ENCODE measurements at places on chromosomes 13 and 19.

DNA sequence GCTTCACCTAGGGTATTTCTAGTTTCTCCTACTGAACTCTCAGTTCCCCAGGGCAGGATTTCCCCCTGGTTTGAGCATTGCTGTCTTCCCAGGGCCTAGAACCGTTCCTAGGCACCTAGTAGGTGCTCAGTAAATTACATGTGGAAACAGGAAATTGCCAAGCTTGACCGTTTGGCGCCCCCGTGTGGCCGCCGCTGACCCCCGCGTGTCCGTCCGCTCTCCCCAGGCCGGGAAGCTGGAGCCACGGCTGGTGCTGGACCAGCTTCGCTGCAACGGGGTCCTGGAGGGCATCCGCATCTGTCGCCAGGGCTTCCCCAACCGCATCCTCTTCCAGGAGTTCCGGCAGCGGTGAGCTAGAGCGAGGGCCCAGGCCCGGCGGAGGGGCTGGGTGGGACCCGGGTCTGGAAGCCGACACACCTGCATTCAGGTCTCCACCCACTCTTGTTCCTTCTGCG is 55.5 kb downstream of the MYH14 start:
- DNase-seq, result no peak

- DNase-seq, result no peak
These were observed 223.7 kb downstream of the TBC1D4 start for GRCh38 chr13:75258159-75258782.

DNA sequence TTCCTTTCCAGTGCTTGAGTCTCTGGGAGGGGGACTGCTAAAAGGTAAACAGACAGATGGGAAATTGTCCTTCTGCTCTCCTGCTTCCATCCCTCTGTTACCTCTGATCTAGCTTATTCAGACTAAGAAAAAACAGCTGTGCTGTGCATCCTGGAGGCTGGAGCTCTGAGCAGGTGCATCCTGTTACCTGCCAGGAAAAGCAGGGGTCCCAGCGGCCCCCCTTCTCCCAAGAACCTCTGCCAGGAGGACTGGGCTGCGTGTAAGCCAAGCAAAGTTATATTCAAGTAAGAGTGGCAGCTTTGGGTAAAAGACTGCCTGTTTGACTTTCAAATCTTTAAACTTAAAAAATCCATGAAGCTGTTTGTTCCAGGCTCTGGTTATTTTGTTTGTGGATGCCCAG is 75.1 kb downstream of the C13orf42 start:
- DNase-seq, result no peak

DNA sequence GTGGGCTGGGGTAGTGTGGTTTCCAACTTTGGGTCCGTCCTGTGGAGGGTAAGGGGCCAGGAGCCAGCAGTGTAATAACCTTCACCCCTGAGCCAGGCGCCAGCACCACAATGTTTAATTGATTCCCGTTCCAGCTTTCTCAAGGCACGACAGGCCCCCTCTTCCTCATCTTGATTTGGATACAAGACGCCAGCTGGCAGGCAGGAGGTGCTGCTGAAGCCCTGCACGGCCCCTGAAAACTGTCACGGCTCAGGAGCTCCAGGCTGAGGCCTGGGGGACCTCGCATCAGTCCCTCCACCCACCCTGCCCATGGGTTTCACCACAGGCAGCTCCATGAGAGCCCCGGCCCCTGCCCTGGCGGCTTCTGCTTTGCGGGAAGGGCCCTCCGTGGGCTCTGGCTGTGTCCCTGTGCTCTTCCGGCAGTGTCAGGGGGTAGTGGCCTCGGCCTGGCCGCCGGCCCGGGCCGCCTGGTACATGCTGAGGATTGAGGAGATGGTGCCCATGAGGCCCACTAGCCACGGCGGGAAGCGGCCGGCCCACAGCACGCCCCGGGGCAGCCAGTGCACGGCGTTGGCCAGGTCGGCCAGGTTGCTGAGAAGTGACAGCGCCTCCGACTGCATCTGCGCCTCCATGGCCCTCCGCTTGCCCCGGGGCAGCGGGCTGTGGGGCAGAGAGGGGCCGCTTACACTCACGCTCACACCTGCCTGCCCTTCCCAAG is 11.9 kb downstream of the PEX11G start:
- no peak for DNase-seq

GRCh38 chr19:11321191-11322126 is 18.0 kb downstream of the RAB3D start:
- DNase-seq, result no peak

GRCh38 chr13:111219950-111220349 is 100.5 kb upstream of the TEX29 start:
- no peak for DNase-seq

- peak; percentile 81 for DNase-seq
These were observed 23.1 kb downstream of the LRFN3 start for GRCh38 chr19:35959040-35959967.

DNA sequence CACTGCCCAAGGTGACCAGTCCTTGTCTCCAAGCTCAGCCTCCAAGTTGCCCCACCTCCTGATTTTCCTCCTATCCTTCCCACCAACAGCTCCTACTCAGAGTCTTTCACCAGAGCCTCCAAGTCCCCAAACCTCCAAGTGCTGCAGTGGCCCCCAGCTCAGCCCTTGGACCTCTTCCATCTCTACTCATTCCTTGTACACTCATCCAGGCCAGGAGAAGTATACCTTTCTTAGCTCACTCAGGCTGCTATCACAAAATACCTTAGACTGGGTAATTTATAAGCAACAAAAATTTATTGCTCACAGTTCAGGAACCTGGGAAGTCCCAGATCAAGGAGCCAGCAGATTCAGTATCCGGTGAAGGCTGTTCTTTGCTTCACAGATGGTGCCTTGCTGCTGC is 11.3 kb downstream of the ATP7B start:
- DNase-seq, result no peak

- no peak for DNase-seq
These were observed 14.0 kb downstream of the MOB3A start for GRCh38 chr19:2081873-2082810.

- DNase-seq, result no peak
These were observed 17.2 kb downstream of the ACTN4 start for GRCh38 chr19:38664503-38665211.

GRCh38 chr19:3084943-3085342 is 9.2 kb upstream of the GNA11 start:
- DNase-seq, result no peak

DNA sequence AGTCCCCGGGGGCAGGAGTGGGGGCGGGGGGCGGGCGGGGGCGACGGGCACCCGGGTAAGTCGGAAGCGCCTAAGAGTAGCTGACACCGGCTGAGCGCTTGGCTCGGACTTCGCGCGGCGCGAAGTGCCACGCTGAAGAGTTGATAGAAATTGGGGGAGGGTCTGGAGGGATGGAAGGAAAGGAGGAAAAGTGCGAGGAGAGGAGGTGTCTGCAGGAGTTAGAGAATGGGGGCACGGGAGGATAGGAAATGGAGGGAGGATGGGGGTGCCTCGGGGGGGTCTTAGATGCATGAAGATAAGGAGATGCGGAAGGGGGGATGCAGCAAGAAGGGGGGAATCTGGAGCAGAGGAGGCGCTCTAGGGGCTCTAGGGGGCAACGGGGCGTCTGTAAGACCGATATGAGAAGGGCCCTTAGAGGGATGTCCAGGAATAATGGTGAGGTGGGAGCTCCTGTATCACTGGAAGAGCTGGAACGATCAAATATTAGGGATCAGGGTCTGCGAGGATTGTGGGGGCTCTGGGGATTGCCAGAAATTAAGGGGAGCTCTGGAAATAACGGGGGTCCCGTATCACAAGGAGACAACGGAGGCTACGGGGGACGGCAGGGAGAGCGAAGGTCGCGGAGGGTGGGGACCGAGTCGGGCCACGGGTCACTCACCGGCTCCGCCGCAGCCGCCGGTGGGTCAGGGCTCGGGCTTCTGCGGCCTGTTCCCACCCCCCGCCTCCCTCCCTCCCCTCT is at the start of gene MYPOP:
MYPOP (minus strand) TSS at position 702 of the 739 bp plus-strand sequence. CDS start 840 bp downstream, outside the sequence.
- DNase-seq, result no peak

DNA sequence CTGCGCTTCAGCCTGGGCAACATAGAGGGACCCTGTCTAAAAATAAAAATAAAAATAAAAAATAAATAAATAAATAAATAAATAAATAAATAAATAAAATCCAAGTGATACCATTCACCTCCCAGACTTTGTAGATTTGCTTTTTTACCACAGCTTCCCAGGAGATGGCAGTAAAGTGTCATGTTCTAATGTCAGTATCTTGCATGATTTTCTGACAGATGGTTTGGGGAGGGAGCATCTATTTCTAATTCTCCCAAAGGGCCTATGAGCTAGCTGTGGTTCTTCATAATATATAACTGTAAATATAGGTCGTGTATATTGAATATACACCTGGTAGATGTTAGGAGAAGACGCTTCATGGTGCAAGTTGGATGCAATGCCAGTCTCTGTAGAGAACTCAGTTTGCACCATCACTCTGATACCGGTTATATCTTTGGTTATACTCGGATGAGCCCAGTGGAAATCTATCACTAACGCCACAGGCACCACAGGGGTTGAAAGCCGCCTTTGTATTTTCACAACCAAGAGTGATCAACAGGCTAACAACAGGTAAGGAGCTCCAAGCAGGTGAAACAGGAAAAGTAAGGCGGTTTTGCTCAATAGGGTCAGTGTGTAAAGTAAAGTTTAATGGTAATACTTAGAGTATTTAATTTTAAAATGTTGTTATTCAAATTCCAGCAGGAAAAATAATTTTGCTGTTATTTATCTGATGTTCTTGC is 13.9 kb downstream of the APLP1 start:
- DNase-seq, result no peak

DNA sequence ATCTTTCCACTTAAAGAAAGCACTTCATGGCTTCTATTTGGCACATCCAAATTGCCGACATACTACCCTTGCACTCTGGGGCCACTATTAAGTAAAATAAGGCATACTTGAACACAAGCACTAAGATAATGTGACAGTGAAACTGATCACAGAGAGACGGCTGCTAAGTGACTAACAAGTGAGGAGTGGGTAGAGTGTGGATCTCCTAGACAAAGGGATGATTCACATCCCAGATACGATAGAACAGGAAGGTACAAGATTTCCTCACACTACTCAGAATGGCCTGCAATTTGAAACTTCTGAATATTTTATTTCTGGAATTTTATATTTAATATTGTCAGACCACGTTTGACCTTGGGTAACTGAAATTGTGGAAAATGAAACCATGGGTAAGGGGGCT is 1721.8 kb upstream of the SPRY2 start:
- no peak for DNase-seq

GRCh38 chr13:105436943-105437342 is 1098.5 kb downstream of the EFNB2 start:
- DNase-seq, result no peak

GRCh38 chr19:8004723-8005513 is 523 bp downstream of the ELAVL1 start:
- no peak for DNase-seq

- peak; percentile 30 for DNase-seq
These were observed 40.5 kb downstream of the MAU2 start for GRCh38 chr19:19361075-19361594.

GRCh38 chr19:6737873-6738786 is 750 bp upstream of the GPR108 start:
- peak; percentile 60 for DNase-seq

GRCh38 chr13:41515491-41516139 is 58.3 kb downstream of the RGCC start:
- no peak for DNase-seq

DNA sequence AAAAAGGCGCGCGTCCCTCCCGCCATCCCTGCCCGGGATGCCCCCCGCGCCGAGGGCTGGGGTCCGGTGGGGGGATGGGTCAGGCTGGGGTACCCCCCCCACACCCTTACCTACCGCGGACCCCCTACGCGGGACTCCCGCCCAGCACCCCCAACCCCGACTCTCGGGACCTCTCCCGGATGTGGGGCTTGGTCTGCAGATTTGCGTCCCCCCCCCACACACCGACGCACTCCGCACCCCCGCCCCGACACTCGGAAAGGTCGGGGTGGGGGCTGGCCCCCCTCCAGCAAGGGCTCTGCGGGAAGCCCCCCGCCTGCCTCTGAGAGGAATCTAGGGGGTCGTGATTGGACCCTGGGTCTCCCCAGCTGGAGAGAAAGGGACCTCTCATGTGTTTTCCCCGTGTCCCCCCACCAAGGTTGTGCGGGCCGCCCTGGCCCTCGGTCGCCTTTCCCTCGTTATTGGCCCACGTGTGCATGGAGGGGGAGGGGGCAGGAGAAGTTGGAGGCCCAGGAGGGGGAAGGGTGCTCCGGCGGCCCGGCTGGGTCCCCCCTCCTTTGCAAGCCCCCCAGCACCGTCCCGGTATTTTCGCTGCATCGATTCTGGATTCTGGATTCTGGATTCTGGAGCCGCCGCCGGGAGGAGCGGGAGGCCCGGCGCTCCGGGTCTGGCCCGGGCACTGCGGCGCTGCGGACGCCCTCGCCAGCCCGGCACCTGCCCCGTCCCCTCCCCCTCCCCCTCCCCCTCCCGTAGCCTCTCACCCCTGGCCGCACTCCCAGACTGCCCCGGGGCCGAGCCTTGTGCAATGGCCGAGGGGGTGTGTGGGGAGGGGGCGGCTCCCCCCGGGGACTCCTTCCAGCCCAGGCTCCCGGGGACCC is 607 bp downstream of the NFIC start:
- DNase-seq, result no peak

DNA sequence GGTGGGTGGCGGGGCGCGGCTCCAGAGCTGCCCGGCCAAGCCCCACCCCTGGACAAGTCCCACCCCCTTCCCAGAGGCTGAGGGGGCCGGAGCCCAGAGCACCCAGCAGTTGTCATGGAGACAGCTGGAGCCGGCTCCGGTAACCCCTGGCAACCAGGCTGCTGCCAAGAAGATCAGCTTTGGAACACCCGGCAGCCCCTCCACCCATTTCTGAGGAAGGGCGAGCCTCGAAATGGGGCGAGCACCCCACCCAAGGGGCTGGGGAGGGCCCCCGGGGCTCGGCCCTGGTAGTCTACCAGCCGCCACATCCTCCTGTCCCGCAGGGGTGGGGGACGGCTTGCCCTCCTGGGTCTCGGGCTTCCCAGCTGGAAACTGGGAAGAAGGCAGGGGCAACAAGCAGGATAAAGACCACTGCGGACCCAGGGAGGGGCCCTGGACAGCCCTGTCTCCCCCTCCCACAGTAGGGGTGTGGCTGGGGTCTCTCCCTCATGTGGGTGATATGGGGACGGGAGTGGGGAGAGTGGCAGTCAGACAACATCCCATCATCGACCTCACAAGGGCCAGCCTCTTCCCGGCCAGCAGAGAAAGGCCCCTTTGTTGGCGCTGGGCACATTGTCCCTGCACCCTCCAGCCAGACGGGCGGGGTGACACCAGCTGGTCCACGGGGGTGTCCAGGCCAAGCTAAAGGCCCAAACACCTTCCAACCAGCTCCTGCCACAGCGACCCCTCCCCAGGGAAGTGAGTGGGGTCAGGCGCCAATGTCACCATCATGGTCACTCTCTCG is 1.5 kb downstream of the CERS1 start:
- no peak for DNase-seq

DNA sequence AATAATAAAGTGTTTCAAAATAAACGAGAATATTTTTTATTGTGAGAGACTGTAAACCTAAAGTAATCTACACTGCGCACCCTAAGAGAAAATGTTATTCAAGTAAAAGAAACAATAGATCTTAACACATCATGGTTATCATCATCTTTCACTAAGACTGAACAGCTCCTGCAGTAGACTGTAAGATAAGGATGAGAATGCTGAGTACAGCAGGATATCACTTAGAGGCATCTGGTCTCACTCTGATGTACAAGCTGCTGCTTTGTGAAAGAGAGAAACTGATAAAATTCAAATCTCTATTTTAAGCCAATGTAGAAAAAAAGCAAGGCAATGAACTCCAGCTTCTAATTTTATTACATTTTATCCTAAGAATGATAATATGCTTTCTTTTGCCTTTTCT is 261.7 kb upstream of the HTR2A start:
- DNase-seq, result no peak

Data from stimulated activated CD8-positive, alpha-beta memory T cell treated with anti-CD3 and anti-CD28 coated beads, Interleukin-4, amount 100 ng/mL, for 4 hours (primary cell).